ENCODE measurements at places on chromosomes 7 and 10.

DNA sequence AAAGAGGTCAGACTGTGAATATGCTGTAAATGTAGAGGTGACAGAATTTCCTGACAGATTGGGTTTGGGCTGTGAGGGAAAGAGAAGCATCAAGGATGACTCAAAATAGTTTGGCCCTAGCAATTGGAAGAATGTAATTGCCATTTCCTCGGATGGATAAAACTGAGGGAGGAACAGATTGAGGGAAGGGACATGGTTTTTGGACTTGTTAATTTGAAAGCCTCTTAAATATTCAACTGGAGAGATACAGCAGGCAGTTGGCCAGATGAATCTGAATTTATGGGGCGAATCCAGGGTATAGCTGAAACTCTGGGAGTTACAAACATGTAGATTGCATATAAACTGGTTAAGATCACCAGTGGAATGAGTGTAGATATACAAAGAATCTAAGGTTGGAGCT is 3.4 kb downstream of the VPS50 start:
- DNase-seq: no peak

GRCh38 chr7:69395061-69395714 is 203.1 kb upstream of the AUTS2 start:
- no peak for DNase-seq

- DNase-seq: no peak
Measured at GRCh38 chr7:101950450-101951119, 133.2 kb downstream of the CUX1 start.

DNA sequence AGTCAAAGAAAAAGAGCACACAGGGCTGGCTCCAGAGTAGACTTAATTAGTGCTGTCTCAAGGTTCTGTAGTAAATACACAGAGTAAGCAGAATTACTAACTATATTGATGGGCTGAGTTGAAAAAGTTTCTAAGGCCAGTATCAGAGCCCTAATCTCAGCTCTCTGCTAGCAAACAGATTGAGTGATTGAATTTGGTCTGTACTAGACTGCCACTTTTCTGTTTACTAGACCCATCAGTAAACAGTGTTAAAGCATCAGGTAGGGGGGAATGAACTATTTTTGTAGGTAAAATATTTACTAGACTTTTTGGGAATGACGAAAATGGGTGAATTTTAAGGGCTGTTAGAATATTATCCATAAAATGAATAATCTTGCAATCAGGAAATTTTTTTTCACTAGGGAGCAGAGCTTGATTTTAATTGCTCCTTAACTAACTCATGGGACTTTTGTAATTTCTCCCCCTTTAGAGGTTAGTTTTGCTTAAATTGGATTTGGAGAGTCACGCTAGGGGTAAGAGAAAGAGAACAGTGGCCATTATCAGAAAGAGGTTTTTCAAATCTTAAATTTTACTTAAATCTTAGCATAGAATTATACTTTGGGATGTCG is 37.3 kb upstream of the RASGEF1A start:
- no peak for DNase-seq

GRCh38 chr10:110326351-110327032 is 21.8 kb upstream of the SMNDC1 start:
- no peak for DNase-seq

DNA sequence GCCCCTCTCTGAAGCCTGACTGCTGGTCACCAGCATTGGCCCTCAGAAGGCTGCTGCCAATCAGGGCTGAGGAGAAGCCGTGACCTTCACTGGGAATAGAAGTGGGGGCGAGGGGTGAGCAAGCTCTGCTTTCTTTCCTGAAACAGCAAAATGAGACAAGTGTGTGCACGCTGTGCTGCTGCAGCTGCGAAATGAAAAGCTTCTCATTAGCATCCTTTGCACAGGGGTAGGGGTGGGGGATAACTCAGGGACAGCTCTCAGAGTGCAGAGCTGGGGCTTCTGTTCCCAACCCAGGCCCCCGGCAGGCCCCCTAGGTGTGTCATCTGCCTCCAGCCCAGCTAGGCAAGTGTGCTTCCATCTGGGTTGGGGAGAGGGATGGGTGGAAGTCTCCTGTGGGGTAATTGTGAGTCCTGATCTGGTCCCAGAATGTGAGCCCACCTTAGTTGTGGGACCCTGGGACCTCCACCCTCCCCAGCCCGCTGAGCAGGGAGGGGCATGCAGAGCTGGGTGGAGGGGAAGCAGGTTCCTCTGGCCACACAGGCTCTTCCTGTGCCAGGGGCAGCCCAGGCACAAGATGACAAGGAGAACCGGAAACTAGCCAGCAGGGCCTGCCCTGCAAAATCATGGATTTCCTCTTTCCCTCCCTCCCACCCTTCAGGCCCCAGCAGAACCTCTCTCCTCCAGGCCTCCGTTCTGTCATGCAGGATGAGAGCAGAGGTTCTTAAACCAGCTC is 22.2 kb downstream of the ZNF467 start:
- no peak for DNase-seq

DNA sequence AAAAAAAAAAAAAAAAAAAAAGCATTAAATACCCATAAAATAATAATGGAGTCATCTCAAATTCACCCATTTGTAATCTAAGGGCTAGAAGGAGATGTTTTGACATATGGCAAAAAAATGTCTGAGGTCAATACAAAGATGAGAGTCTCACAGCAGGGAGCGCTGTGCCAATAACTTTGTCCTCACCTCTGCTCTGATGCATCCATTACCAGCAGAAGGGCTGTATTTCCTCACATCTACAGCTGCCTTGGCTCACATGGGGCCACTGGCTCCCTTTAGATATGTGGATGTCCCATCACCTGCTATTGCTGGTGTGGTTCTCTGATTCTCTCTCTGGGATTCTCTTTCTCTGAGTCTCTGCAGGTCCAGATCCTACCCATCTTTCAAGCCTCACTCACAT is 90.3 kb upstream of the FAM133B start:
- no peak for DNase-seq

- no peak for DNase-seq
Measured at GRCh38 chr10:77374189-77374656, 263.4 kb downstream of the KCNMA1 start.

GRCh38 chr7:17771901-17772408 is 168.3 kb downstream of the SNX13 start:
- no peak for DNase-seq

GRCh38 chr7:157129200-157129599 is 9.5 kb upstream of the UBE3C start:
- no peak for DNase-seq

GRCh38 chr10:75600833-75601232 is 169.4 kb downstream of the LRMDA start:
- DNase-seq: no peak

GRCh38 chr10:59553162-59553900 is 156.3 kb downstream of the SLC16A9 start:
- peak; percentile 46 for DNase-seq

DNA sequence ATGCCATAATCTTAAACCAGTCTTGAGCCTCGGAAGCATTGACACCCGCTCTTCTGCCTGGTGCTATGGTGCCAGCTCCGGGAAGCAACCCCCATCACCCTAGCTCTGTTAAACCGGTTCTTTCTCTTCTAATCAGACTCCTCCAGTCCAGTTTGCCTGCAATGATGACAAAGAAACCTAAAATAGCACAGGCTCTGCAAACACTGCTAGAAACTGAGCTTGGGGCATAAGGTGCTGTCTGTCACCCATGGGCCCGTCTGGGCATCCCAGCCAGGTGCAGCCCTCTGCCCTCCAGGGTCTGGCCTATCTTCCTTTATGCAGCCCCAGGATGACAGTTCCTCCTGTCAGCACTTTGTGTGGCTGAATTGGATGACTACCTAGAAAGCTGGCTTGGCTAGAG is 14.2 kb upstream of the CAMK2G start:
- DNase-seq: no peak

DNA sequence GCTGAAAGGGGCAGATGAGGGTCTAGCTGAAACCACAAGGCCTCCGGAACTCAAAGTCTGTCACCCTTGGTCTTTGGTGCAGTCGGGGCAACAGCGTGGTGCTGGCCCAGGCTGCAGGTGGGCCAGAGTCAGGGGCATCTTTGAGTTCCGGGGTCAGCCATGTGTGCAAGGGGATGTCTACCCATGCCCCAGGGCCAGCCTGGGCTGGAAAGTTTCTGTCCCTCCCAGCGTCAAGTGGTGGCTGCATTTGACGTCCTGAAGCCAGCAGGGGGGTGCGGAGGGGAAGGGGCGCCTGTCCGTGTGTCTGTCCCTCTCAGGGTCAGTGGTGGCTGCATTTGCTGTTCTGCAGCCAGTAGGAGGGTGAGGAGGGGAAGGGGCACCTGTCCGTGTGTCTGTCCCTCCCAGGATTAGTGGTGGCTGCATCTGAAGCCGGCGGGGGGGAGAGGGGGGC is 638 bp downstream of the BRAT1 start:
- no peak for DNase-seq

DNA sequence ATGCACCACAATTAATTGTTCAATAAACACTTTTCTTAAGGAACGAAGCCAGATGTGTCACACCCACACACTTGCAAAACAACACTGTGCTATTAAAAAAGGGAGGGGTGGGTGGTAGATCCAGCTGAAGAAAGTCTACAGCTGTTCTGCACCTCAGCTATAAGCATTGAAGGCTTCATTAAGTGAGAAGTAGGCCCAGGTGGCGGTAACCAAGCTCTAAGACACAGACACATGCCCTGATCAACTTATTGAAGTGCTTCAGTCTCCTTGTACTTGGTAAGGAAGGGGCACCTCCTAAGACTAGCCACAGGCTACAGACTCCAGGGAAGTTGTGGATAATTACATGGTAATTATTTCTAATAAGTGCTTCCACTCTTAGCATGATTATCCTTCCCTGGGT is 4.5 kb upstream of the CPVL start:
- DNase-seq: no peak

DNA sequence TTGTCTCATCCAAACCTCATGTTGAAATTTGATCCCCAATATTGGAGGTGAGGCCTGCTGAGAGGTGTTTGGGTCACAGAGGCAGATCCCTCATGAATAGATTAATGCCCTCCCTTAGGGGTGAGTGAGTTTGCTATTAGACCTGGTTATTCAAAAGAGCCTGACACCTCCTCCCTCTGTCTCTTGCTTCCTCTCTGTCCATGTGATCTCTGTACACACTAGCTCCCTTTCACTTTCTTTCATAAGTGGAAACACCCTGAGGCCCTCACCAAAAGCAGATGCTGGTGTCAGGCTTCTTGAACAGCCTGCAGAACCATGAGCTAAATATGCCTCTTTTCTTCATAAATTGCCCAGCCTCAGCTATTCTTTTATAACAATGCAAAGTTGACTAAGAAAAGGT is 447.1 kb downstream of the MDFIC start:
- DNase-seq: no peak

GRCh38 chr7:127715901-127716300 is 63.9 kb downstream of the SND1 start:
- no peak for DNase-seq

DNA sequence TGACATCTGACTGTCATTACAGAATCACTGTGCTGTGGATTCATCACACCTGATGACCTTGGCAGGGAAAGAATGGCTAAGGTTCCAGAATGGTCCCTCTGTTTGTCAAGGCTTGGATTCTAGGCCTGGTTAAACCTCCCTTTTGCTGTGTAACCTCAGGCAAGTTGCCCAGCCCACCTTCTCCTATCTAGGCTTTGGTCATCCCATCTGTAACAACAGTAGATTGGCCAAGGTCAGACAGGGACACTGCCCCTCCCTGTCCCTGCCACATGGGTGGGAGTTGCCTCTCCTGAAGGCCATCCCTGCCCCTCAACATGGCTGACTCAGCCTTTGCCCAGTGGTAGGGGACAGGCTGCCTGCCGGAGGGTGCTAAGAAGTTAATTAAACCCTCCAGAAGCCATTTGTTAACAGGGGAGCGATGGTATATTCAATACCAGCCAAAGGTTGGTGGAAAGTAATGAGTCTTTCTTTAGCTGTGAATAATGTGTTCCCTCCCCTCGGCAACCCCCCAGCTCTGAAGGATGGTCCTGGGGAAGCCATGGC is 149.8 kb upstream of the PCBD1 start:
- DNase-seq: no peak

DNA sequence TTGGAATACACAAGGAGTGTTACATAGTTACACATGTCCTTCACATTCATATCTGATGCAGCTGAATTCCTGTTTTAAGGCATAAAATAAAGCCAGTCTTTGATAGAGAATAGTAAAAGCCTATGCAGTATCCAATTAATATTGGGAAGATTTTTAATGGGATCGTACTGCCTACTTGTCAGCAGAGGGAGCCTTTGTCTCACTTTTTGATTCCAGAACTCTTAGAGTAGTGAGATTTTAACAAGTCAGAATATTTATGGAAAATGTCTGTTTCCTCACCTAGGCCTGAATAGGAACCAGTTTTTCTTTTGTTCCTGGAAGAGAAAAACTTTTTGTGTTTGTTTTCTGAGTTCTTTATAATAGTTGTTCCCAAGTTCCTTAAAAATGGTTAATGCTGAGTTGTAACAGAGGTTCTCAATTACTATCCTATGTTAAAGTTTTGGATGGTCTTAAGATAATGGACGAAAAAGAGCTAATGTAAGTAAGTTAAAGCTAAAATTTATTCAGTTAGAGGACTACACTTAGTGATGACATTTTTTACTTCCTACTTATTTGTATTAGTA is 114.0 kb downstream of the BBS9 start:
- peak; percentile 35 for DNase-seq

DNA sequence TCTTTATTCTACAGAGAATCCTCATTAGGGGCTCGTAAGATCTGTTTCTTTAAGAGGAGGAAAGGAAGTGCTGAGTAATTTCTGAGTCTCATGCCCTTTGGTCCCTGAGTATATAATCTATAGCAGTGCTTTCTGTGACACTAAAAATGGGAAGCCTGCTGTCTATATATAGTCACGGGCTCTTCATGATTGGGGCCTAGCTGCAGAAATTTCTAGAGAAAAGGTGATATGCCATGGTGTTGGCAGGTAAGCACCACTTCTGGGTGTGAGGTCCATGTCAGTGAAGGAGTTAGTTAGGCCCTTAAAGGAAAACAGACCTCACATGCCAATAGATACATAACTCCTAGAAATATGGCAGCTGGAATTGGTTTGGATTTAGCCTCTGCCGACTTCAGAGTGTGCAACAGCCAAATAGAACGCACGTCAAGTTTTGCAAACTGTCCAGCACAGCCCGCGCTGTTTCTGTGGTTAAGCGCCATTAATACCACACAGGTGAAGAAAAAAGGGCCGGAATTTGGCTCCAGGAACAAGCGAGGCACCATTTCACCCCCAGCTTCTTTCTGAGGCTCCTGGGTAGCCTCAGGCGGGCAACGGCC is 123.2 kb downstream of the TACC2 start:
- DNase-seq: no peak

DNA sequence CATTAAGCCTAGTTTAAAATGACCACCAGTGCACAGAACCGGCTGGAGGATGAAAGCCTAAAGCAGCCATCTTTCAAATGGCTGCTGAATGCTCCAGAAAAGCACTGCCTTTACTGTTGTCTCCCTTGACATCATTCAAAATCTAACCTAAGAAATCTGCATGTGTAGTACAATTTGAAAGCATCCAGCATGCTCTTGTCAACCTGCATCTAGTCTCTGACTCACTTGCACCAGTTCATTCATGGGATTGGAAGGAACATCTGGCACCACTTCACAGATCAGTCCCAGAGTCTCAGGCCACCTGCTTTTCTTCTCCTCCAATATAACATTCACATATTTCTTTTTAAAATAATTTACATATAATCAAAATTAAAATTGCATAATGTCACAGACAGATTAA is 76.2 kb downstream of the RNF133 start:
- DNase-seq: no peak

- no peak for DNase-seq
Measured at GRCh38 chr10:51425431-51425830, 274.0 kb downstream of the CSTF2T start.

- DNase-seq: no peak
Measured at GRCh38 chr10:11757454-11757820, 15.3 kb downstream of the ECHDC3 start.
